ENCODE measurements at places on chromosomes 4 and X. TPM values are rescaled to one million over a fixed set of nuclear protein-coding genes. Genes with fewer than 3 reads are reported as not detected.

Gene PF4V1
- not detected for total RNA-seq

Gene FATE1
- not detected for total RNA-seq

GRCh38 chr4:77006753-77007353 lies 57.3 kb downstream of the SEPTIN11 start:
- DNase-seq = no peak

- DNase-seq = no peak
Observed at GRCh38 chr4:95742872-95743271, 97.0 kb upstream of the PDHA2 start.

DNA sequence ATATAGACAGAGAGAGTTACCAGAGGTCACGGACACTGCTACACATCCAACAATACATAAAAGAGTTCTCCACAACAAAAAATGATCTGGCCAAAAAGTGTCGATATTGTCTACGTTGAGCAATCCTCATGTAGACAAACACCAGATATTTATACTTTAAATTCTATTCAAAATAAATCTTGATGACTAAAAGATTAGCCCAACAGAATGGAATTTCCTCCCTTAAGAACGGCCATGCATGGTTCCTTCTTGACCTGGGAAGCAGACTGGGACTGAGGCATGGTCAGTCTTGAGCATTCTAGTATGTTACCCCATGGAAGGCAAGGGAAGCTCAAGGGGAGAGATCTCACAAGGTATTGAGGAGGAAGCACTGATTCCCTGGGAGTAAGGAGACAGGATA lies 43.5 kb downstream of the LHFPL1 start:
- DNase-seq = no peak

DNA sequence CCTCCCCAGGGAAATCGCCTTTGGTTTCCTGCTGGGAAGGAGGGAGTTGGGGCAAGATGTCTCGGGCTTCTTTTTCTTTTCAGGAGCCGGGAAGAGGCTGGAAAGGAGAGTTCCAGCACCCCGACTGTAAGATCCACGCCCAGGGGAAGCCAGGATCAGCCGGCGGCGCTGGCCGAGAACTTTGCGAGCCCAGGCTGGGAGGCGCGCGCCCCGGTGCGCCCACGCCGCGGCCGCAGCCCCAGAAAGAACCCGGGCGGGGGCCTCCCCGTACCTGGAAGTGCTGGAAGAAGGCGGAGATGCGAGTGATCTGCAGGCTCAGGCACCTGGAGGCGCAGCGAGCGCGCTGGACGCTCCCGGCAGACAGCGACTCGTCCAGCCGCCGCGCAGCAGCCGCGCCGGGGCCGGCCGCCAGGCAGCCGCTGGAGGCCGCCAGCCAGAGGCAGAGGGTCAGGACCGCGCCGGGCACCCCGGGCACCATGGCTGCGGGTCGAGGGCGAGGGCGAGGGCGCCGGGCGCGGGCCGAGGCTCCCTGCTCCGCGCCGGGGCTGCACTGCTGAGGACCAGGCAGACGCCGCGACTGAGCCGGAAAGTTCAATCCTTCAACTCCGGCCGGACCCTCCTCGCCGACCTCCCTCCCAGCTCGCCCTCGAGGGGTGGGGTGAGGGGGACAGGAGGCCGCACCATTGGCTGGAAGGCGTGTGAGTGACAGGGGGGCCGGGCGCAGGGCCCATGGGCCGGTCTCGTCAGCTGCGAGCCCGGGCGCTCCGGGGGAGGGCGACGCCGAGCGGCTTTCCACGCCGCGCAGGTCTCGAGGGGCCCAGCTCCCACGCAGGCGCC lies at the start of gene ANOS1:
Gene ANOS1 (minus strand): TSS at position 579 of the 837 bp plus-strand sequence. CDS start 101 bp downstream, at position 478.
- DNase-seq = no peak

DNA sequence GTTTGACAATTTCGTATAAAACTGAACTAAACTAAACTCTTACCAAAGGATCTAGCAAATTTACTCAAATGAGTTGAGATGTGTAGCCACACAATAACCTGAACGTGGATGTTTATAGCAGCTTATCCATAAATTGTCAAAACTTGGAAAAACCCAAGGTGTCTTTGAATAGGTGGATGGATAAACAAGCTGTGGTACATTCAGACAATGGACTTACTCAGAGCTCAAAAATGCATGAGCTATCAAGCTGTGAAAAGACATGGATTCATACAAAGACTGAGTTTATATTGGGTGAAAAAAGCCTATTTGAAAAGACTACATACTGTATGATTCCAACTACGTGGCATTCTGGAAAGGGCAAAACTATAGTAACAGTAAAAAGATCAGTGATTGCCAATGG lies 69.5 kb downstream of the LARP1B start:
- DNase-seq = no peak

All from mesenteric fat pad (tissue), 1 donor.